Cerebellum (tissue), 4 donors: ENCODE measurements at places on chromosomes 7 and 10. TPM values are rescaled to one million over a fixed set of nuclear protein-coding genes. Genes with fewer than 3 reads are reported as not detected.

- no peak for DNase-seq
Measured at GRCh38 chr10:16459423-16459939, 22.7 kb downstream of the PTER start.

- DNase-seq = no peak
Measured at GRCh38 chr10:112148331-112148730, 35.2 kb downstream of the GPAM start.

DNA sequence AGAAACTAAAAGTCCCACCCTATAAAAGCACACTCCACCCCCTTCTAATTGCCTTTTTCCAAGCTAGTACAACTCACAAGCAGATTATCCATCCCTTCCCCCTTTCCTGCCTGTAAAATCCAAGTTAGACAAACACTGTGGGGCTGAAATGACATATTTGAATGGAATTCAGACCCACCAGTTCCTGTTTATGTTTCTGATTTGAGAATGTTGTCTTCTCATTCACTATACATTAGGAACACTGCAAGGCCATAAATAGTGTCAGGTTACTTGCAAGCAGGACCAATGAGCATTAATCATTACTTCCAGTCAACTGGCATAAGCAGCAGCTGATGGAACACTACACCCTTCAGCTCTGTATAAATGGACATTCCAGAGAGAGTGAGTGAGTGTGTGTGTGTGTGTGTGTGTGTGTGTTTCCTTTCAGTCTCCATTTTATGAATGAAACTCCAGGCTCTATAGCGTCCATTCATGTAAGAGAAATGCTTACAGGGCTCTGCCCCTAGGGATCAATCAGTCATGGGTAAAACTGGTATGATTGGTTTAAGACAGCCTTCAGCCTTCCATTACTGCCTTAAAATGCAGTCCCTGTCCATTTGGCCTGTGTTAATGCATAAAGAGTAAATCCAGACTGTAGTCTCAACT is 69.3 kb downstream of the ETV1 start:
- no peak for DNase-seq

DNA sequence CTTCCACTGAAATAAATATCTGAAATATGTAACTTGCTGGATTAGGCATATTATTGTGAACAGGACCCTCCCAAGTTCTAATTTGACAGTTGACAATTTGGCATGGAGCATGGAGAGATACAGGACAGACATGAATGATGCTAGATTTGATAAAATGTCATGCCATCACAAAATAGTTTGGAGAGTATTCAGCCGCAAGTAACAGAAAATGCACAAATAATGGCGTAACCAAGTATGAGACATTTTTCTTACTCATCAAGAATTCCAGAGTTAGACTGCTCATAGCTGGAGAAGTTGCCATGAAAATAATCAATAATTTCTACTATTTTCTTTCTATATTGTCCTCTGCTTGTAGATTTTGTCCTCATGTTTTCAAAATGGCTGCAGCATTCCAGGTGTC is 45.5 kb upstream of the GPAM start:
- no peak for DNase-seq

- DNase-seq = no peak
Measured at GRCh38 chr7:94897541-94897940, 9.9 kb upstream of the PPP1R9A start.

DNA sequence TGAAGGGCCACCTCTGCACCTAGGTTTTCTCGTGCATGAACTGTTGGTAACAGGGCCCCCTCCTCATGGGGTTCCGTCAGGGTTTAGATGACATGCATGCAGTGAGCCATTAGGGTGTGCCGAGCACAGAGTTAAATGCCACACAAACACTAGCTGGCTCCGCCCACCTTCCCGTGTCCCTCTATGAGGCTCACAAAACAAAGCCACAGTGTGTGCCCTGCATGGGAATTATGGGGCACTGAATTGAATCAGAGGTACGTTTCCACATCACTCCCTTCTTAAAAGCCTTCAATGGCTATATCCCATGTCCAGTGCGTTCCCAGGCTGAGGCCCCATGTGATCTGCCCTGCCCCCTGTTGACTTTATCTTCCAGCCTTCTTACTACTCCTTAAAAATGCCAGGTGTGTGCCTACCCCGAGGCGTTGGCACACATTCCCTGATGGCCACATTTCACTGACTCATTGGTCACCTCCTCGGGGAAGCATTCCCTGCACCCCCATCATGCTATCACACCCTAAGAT is 35.7 kb downstream of the GSDME start:
- no peak for DNase-seq

DNA sequence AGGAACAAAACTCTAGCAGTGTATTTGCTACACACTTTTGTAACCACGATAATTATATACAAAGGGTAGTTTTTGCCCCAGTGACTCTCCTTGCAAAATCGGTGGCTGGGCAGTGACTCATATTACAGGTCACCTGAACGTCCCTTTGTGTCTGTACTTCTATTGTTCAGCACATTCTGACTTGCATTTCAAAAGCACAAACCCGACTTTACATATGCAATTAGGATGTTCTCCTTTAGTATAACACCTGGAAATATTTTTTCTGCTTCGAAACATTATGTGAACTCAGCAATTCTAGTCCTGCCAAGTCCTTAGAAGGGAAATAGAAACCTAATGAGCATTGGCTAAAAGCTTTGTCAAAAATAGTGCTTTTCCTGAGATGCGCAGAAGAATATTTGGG is 6.0 kb downstream of the PRR15 start:
- DNase-seq = no peak

DNA sequence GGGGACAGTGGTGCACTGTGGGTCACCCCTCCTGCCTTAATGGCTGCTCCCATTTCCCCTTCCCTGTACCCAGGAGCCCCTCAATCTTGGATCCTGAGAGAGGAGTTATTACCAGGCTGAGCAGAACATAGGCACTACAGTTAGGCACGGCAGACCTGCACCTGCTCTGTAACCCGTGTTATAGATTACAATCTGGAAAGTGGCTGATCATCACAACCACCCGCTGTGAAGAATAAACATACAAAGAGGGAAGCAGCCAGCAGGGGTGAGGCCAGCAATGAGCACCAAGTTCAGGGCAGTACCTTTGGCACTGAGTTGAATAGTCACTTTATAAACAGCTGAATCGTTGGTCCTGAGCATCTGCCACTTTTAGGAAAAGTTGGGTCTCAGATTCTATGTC is 1.7 kb downstream of the CDHR1 start:
- no peak for DNase-seq

DNA sequence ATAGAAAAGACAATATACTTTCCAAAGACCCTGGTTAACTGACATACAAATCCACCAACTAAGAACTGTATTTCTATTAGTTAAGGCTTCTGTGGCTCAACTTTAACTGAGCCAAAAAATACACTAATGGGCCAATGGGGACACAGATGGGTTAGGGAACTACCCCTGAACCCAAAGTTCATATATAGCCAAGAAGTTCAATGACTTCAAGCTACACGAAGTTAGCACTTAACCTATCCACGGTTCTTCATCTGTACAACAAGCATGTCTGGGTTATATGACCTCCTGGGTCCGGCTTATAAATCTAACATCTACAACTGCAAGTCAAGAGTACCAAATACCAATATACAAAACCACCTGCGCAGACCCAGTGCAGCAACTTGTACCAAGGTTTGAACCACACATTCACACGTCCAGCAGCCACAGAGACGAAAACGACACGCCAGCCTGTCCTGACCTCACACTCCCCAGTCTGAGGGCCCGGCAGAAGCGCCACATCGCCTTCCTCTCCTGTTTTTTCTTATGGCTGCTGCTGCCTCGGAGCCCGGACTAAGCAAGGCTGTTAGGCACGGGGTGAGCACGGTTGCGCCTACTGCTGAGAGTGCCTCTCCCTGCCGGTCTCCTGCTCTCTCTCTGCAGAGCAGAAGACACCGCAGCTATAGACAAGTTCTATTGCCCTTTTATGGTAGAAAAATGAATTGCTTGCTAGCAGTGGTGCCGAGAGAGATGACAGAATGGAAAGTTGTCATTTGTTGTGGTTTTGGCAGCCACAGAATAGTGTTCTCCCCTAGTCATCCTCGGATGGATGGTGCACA is 86.3 kb downstream of the RNF216 start:
- no peak for DNase-seq

CRYGN gene
- not detected for total RNA-seq

CRHR2 gene
- 0.27 TPM for total RNA-seq

CUZD1 gene
- total RNA-seq = 0.91 TPM

RAB18 gene
- 96.7 TPM for total RNA-seq
